ENCODE measurements at places on chromosomes 2 and 18. TPM values are rescaled to one million over a fixed set of nuclear protein-coding genes. Genes with fewer than 3 reads are reported as not detected.

- DNase-seq: no peak
These were observed 222.7 kb downstream of the PHLPP1 start for GRCh38 chr18:62938006-62938405.

Gene PPP4R1
- 122 TPM for total RNA-seq

- DNase-seq: peak; percentile 79
These were observed 12.8 kb downstream of the SLC30A3 start for GRCh38 chr2:27249891-27250651.

Gene CDK15
- total RNA-seq: 2.7 TPM

Gene EPHA4
- 38.0 TPM for total RNA-seq

GRCh38 chr2:103353774-103354173, 591.9 kb downstream of the TMEM182 start:
- DNase-seq: no peak

Gene OTOF
- total RNA-seq: 0.16 TPM

Gene CCBE1
- 2.2 TPM for total RNA-seq

GRCh38 chr2:12552092-12552491, 164.6 kb upstream of the TRIB2 start:
- DNase-seq: no peak

DNA sequence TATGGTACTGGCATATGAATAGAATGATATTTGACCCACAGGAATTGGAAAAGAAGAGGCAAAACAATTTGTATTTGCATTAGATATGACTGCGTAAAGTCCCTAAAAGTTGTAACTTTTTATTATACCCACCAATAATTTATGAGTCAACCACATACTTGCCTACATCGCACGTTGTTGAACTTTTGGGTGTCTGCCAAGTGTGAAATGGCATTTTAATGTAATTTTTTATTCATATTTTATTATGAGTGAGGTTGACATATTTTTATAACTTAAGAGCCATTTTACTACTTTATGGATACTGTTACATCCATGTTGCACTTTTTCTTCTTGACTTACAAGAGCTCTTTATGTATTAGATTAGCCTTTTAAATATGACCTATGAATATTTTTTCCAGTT, 4.6 kb downstream of the DSC2 start:
- DNase-seq: no peak

- DNase-seq: no peak
These were observed 1.5 kb upstream of the UGP2 start for GRCh38 chr2:63840081-63840784.

Gene OTOS
- total RNA-seq: 4.6 TPM

DNA sequence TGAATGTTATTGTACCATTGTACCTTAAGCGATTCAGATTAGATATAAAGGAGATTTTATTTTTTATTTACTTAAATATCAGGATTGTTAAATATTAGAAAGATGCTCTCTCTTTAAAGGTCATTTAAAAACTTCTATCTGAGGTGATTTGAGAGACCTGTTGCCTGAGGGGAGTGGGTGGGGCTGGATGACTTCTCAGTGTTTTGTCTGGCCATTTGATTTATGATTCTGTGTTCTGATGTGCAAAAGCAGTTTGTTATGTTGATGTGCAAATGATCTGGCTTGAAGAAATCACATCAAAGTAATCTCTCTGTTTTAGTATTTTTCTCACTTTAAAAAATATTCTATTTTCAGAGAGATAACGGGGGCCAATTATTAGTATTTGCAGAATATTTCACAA, 370.8 kb downstream of the NUP35 start:
- DNase-seq: no peak

GRCh38 chr18:413233-413632, 87.3 kb downstream of the COLEC12 start:
- DNase-seq: no peak

DNA sequence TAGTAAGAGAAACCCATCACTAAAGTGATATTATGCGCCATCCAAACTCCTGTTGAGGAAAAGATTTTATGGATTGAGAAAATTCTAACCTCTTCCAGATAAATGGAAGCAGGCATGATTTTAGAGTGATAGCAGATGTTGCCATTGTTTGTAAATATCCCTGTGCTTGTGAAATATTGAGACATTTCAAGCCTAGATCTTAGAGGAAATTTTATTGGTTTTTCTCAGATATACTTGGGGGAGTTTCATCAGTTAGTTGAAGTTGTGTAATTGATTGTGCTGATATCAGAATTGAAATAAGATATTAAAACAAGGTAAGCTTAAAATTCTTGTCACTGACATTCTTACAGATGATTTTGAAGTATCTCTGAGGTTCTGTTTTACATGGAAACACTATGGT, 390.9 kb upstream of the FANCL start:
- DNase-seq: no peak

Gene CAVIN2
- total RNA-seq: 55.0 TPM

- DNase-seq: no peak
These were observed 1.1 kb downstream of the AFTPH start for GRCh38 chr2:64525317-64525613.

All from kidney (tissue), 22 donors.